NCI-H226 (cell line): ENCODE measurements at places on chromosomes 3 and 15.

DNA sequence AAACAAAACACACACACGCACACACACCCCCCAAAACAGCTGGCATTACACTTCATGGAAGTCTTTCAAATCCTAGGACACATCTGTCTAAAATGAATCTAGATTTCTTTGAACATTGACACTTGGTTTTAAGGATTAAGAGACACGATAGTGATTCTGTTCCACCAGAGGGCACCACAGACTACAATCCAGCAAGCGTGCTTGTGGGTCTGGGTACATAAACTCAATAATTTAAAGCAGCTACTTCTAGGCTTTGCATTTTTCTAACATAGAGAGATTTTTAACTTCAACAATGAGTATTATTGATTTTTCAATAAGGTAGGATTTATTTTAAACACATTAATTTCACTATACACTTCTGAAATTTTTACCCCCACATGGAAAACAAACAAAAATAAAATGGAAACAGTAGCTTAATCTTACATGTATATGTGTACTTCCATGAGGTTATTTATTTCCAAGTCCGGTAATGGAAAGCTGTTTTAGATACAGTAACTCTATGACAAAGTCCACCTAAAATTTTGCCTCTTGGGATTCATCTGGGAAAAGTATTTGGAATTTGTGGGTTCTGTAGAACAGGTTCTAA, 564.0 kb upstream of the TGFBR2 start:
- no peak for DNase-seq

GRCh38 chr3:82392203-82392775, 630.8 kb upstream of the GBE1 start:
- DNase-seq = no peak

GRCh38 chr3:12356175-12356574, 67.3 kb downstream of the PPARG start:
- DNase-seq = no peak

DNA sequence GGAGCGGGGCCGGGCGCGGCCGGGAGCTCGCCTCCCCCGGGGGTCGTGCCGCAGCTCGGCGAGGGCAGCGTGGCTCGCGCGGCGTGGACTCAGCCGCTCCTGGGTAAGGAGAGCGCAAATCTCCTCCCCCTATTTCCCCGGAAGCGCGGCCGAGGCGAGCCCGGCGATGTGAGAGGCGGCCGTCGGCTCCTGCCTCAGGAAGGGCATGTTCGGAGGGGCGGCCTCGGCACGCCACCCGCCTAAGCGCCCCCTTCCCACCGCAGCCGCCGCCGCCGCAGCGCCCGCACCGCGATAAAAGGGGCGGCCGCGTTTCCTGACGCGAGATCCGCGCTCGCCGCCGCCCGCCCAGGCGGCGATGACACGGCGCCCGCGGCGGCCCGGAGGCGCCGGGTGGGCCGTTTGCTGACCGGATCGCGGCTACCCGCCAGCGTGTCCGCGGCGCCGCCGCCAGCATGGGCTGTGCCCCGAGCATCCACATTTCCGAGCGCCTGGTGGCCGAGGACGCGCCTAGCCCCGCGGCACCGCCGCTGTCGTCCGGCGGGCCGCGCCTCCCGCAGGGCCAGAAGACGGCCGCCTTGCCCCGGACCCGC, at the start of gene PDE8A:
Gene PDE8A (plus strand): TSS at position 146 of the 590 bp plus-strand sequence. CDS start 307 bp downstream, at position 453.
- peak; percentile 55 for DNase-seq

DNA sequence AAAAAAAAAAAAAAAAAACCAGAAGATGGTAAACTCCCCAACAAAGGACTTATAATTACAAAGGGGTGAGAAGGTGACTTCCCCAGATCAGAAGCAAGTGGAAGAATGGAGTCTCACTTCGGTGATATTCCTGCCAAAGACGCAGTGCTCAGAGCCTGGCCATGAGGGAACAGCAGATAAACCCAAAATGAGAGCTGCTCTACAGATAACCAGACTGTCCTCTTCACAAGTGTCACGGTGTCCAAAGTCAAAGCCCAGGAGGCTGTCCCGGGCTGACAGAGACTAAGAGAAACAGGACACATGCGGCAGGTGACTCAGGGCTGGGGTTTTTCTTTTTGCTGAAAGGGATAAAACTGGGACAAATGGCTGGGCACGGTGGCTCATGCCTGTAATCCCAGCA, 48.8 kb downstream of the HMCES start:
- no peak for DNase-seq

- no peak for DNase-seq
Observed at GRCh38 chr15:88472225-88472624, 4.7 kb downstream of the MRPS11 start.

DNA sequence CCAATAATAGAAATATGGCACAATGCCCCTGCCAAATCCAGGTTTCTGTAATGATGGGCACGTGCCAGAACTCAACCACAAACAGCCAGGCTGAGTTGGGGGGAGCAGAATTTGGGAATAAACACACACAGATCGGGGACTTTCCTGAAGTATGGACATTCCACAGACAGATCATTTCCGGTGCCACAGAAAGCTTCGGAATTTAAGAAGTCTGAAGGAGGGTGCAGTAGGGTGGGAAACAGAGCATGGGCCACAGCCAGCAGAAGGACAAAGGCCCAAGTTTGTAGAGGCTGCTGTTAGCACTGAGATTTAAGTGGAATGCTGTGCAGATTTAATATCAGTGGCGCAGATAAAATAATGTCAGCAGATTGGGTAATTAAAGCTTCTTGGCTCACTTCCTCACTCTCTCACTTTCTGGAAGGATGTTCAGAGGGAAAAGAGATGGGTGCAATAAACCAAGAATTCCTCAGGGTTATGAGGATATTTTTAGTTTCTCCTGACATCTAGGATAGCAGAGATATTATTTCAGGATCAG, 67.4 kb downstream of the MYLK start:
- peak; percentile 74 for DNase-seq

DNA sequence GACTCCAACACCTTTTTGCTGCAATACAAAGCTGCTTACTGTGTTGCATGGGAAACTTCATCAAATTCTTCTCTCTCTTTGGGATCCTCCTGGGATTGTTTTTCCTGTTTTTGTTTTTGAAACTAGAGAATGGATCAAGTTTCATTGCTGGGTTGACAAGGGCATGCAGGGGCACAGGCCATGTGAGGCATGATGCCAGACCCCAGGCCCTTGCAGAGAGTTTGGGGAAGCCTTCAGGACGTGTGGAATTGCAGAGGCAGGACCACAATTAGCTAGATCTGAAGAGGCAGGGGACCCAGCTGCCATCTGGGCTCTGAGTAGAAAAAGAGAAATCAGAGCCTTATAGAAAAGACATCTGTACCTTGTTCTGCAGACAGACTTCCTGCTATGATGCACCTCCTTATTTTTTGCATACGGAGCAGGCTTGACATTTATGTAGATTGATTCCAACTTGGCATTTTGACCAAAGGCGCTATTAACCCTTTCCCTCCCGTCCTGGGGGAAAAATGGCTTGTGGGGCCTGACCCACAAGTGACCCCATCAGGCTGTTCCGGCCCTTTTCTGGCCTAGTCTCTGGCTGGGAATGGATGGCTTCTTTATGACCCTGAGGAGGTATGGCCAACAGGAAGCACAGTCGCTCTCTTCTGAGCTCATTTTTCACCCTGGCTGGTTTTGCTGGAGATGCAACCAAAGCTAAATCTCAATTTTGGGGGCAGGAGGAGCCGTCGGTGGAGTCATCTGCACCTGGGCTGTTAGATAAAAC, 44.3 kb upstream of the CHRNB4 start:
- no peak for DNase-seq

DNA sequence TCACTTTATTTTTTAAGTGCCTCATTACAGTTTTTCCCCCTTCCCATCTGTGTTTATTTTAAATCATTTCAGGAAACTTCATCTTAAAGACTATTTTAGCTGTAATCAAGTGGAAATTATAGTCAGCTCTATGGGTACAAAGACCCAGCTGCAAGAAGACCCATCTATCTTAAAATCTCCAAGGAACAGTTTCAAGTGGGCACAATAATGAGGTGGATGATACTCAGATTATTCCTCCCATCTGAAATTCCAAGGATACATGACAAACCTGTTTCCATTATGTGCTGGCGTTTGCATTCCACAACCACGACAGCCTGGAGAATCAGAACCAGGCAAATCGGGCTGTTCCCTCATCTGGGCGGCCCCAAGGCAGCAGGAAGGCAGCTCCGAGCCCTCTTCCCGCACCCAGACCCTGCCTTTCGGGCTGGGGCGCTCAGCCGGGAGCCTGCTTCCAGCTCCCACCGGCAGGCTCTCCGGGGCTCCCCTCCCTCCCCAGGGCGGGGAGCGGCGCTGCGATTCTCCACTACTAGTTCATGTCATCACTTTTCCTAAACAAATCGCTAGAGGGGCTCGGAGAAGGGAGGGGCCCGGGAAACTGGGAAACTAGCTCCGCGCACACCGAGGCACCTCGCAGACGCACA, at the start of gene MGLL:
Gene MGLL (minus strand): TSS at position 475 of the 641 bp plus-strand sequence. CDS start 197 bp downstream, at position 278.
- DNase-seq = peak; percentile 41
